ENCODE measurements at places on chromosomes 3 and 15.

- DNase-seq, result peak; percentile 30
These were observed 811 bp downstream of the SKIL start for GRCh38 chr3:170358042-170359010.

- no peak for DNase-seq
These were observed 36.2 kb upstream of the LRTM1 start for GRCh38 chr3:54964081-54964480.

GRCh38 chr15:89341316-89342005 lies 6.8 kb upstream of the POLG start:
- DNase-seq, result no peak

GRCh38 chr15:40070166-40070557 lies 31.2 kb upstream of the SRP14 start:
- DNase-seq, result no peak

DNA sequence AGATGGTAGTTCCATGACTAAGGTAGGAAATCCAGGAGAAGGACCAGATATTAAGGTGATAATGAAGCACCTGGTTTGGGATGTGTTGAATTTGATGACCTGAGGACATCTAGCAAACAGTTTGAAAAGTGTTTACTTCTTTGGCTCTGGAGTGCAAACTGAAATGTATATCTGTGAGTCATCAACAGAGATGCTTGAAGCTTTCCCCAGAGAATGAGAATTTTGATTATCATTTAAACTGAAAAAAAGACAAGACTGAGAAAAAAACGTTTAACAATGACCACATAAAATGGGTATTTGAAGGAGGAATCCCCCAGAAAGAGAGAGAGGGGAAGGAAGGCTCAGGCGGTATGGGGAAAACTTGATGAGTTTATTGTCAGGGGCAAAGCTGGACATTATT lies 20.7 kb upstream of the GSK3B start:
- no peak for DNase-seq

GRCh38 chr3:64460877-64461276 lies 226.9 kb downstream of the ADAMTS9 start:
- no peak for DNase-seq

DNA sequence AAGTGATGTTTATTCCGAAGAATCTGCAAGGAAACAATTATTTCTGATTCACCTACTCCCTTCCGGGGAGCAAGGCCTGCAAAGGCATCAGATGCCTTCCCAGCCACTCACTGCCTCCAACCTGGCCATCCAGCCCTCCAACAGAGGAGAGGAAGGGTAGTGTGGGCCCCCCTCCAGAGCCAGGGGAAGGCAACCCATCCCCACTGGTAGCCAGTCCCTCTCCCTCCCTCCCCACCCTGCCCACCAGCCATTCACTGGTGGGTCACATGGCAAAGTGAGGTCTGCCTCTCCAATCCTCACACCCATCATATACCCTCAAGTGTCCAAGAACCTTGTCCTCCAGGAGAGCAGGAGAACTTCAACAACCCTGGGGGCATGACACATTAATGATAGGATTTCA lies 2.4 kb upstream of the VIPR1 start:
- no peak for DNase-seq

- DNase-seq, result no peak
These were observed 107.8 kb upstream of the VEPH1 start for GRCh38 chr3:157610876-157611535.

GRCh38 chr15:57734860-57735259 lies 28.3 kb downstream of the POLR2M start:
- no peak for DNase-seq

DNA sequence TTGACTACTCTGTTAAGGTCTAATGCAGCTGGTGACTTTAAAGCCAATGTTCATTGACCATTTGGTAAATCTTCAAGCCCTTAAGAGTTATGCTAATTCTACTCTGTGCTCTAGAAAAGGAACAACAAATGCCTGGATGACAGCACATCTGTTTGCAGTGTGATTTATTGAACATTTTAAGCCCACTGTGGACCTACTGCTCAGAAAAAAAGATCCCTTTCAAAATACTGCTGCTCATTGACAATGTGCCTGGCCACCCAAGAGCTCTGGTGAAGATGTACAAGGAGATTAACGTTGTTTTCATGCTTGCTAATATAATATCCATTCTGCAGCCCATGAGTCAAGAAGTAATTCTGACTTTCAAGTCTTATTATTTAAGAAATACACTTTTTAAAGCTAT lies 110.8 kb downstream of the TBC1D5 start:
- DNase-seq, result no peak

GRCh38 chr3:104392327-104392726 lies 974.4 kb upstream of the ALCAM start:
- DNase-seq, result no peak

DNA sequence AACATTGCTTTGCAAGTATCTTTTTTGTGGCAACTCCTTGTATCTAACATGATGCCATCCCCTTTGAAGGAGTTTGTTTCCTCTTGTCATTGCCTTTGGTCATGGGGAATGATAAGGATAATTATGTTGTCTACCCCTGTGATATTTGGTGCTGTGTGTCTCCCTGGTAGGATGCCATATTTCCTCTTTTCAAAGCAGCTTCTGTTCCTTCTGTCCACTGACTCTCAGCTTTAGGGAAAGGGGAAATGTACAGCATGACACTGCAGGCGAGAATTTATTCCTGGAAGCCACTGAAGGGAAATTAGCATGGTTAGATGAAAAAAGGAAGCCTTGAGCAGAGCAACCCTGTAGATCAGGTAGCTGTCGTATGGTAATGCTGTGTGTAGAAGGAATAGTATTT lies 576.7 kb downstream of the CADM2 start:
- no peak for DNase-seq

DNA sequence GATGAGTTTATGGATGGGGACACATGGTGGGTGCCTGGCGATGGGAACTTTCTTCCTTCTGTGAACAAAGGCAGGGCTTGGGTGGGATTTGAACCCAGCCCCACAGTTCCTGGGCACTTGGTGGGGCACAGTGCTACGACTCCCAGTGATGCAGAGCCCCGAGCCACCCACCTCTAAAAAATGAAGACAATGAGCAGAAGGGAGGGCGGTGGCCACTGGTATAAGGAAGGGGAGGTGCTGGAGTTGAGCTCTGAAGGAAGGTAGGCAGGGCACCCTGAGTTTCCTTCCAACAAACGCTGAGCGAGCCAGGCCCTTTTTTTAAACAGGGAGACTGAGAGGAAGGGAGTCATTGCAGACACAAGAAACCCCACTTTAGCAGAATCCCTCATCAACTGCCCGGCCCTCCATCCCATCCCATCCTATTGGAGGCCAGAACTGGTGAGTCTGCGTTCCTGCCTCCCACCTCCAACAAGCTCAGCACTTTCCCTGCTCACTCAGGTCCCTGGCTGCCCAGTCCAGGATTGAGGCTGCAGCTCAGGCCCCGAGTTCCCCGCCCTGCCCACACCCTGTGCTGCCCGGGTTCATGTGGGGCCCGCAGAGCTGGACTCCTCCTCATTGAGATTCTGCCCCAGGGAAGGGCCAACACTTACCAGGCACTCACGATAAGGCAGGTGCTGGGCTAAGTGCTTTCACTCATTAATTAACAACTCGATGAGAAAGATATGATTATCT lies 57.3 kb downstream of the LINGO1 start:
- DNase-seq, result no peak

- DNase-seq, result no peak
These were observed 7.5 kb upstream of the UACA start for GRCh38 chr15:70770863-70771262.

- DNase-seq, result no peak
These were observed 109.5 kb upstream of the ABHD17C start for GRCh38 chr15:80585544-80586018.

DNA sequence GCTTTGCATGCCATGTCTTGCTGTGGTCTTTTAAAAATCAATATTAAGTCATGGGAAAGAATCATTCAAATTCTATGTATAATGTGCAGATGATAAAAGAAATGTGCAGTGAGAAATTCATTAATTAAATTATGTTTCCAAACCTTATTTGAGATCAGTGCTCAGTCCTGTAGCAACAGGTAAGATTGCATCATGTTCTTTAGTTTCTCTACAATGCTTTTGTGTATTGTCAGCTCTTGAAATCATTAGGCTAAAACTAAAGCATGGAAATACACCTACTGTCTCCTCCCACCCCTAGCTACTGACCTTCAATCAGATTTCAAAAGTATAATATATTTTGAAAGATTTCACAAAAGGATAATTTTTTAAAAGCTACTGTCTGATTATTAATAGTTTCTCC lies 612.7 kb downstream of the ROBO2 start:
- no peak for DNase-seq

DNA sequence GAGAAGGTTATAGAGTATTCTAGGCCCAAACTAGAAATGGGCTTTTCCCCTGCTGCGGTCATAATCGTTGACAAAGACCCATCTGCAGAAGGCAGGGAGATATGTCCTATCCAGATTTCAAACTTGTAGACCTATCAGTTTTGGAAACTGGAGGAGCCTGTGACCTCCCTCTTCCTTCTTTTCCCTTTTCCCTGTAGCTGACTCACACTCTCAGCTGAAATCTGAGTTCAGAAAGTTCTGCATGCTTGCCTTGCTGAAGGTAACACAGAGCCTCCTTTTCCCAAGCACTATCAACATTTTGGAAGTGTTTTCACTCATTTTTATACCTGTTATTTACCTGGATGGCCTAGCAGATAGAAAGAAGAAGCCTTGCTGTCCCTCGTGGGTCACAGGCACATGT lies 59.1 kb upstream of the PSMD6 start:
- no peak for DNase-seq

- DNase-seq, result no peak
These were observed 39.4 kb upstream of the TIPARP start for GRCh38 chr3:156635034-156635433.

DNA sequence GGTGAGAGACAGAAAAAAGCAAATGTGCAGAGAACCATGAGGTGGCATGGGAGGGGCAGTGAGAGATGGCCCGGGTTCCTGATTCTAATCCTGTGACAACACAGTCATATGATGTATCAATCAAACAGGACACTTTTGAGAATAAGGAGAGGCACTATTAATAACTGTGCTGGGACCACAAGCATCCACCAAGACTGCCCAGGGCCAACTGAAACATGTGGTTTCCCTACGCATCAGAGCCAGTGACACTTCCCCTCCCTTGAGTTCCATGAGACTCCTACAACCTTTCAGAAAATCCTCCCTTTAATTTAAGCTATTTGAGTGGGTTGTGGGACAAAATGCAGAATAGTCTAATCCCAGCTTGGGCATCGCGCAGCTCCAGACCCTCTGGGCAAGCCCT lies 17.4 kb downstream of the SH3BP5 start:
- DNase-seq, result no peak

DNA sequence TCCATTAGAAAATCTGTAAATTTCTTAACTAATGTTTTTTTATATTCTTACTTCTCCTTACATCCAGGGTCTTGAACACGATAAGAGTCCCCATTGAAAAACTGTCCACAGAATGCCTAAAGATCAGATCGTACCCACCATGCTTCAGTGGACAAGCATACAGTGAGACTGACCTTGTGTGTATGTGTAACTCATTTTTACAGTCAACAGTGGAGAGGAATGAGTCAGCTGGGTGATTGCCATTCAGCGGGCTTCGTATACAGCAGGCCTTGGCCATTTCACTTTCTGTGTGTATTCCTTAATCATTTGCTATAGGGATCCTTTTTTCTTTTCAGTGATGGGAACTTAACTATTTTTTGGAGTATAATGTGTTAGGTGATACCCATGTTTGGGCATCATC lies 10.6 kb downstream of the PARP14 start:
- no peak for DNase-seq

DNA sequence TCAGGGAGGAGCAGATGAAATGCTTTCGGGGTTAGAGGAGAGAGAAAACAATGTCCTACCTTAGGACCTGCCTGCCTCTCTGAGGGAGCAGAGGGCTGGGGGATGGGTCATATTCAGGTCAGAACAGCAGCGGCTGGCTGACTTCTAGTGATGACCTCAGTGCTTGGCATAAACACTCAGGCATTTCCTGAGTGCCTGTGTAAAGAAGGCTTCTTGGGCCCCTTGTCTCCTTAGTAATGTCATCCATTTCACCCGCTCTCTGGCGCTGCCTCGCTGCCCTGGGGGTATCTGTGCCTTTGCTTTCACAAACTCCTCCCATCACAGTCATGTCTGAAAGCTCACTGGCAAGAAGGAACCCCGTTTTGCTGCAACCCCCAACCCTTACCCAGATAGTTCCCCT lies 82.9 kb upstream of the GSK3B start:
- DNase-seq, result no peak

GRCh38 chr3:193620057-193620456 lies 27.0 kb downstream of the OPA1 start:
- no peak for DNase-seq

DNA sequence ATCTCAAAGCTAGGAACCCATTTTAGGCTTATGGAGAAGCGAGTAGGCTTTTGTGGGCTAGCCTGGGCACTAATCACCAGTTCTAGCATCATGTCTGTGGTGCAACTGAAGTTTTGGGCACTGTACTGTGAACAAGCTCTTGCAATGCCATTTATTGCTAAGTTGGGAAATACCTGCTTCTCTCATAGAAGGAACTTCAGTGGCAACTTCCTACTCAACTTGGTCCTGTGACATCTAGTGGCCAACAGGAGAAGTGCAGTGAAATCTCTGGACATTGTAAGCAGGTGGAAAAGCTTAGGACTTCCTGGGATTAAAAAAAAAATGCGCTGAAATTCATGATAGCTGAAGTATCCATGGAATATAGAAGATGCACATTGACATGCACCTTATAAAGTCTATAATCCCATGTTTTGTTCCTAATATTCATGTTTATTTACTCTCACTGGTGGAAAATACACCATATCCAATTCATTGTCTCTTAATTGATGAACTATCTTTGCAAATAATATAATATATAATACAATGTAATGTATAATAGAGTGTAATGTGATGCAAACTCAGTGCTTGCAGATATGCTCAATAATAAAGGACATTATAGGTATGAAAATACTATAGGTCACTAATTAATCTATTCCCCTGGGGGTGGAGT lies 6.5 kb upstream of the ALDH1A3 start:
- DNase-seq, result peak; percentile 37

GRCh38 chr3:189027626-189028155 lies 144.1 kb upstream of the TPRG1 start:
- no peak for DNase-seq

- no peak for DNase-seq
These were observed 12.8 kb downstream of the VGLL3 start for GRCh38 chr3:86978111-86978551.

- no peak for DNase-seq
These were observed 64.8 kb upstream of the SEC61A1 start for GRCh38 chr3:127987309-127987995.

- DNase-seq, result peak; percentile 25
These were observed 74.6 kb downstream of the ITGB5 start for GRCh38 chr3:124812291-124813265.

DNA sequence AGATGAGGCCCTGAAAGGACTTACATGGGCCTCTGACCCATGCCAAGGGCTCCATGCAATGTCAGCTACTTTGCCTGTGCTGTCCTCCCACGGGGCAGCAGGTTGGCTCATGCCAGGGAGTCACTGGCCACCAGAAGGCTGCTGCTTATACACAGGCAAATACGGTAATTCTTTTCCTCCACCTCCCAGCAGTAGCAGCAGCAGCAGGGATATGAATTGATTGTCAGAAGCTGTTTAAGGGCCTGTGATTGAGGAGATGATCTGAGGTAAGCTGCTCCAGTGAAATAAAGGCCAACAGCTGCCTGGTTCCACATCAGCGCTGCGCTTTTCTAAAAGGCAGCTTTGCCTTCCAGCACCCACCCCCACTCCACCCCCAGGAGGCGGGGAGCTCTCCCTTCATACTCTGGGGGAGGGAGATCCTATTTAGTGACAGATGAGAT lies 250.5 kb downstream of the SHQ1 start:
- peak; percentile 1 for DNase-seq
